ENCODE measurements at places on chromosomes 11 and 22.

DNA sequence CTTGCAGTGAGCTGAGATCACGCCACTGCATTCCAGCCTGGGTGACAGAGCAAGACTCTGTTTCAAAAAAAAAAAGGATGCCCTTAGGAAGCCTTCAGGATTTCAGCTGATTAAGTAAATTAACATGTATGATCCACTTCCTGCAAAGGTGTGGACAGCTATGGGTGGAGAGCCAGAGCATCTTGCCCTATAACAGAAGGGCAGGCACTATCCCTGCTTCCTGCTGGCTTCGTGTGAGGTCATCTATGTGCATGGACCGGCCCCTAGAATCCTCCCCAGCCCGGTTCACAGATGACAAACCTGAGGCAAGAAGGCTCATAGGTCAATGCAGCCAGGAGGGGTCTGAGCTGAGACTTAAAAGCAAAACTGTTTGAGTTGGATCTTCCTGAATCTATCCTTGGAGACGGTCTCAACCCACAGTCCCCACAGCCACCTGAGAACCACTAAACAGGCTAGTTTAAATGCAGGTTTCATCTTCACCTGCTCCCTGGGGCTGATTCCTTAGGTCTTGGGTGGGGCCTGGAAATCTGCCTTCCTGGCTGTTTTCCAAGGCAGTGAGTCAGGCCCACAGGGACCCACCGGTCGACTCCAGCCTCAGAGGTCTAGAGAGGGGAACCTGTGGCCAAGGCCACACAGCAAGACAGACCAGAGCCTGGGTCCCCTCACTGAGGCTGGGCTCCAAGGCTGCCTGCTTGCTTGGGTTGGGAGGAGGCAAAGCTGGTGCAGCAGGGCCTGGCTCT lies 55.2 kb upstream of the MPEG1 start:
- DNase-seq = no peak

DNA sequence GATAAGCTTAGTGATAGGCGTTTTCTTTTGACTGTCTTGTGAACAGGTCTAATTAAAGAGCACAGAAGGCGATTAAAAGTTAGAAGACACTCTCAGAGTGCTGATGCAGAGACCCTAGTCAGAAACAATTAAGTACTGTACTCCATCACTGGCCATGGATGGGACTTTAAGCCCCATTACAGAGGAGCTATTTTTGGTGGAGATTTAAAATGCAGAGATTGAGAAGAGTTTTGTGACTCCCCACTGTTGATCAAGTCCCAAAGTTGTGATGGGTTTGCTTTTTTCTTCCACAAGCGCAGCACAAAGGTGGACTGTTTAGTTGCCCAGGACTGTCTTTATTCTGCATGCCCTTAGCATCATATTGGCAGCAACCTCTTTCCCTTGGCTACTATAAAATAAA lies 978 bp downstream of the LUZP2 start:
- no peak for DNase-seq

- DNase-seq = no peak
Observed at GRCh38 chr11:94652735-94653284, 85.6 kb downstream of the PIWIL4 start.

DNA sequence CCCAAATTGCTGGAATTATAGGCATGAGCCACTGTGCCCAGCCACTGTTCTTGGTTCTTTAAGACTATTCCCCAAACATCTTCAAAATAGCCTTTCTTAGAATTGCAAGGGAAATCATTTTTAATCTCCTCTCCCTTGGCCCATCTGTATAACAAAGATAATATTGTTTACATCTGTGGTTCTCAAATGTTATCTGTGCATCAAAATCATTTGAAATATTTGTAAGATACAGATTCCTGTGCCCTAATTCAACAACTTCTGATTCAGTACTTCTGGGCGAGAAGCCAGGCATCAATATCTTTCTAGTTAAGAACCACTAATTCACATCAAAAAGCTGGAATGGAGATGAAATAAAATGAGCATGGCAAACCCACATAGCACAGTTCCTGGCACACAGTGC lies 83.0 kb downstream of the TMPRSS5 start:
- no peak for DNase-seq

GRCh38 chr11:115123641-115124040 lies 380.6 kb downstream of the CADM1 start:
- DNase-seq = no peak

DNA sequence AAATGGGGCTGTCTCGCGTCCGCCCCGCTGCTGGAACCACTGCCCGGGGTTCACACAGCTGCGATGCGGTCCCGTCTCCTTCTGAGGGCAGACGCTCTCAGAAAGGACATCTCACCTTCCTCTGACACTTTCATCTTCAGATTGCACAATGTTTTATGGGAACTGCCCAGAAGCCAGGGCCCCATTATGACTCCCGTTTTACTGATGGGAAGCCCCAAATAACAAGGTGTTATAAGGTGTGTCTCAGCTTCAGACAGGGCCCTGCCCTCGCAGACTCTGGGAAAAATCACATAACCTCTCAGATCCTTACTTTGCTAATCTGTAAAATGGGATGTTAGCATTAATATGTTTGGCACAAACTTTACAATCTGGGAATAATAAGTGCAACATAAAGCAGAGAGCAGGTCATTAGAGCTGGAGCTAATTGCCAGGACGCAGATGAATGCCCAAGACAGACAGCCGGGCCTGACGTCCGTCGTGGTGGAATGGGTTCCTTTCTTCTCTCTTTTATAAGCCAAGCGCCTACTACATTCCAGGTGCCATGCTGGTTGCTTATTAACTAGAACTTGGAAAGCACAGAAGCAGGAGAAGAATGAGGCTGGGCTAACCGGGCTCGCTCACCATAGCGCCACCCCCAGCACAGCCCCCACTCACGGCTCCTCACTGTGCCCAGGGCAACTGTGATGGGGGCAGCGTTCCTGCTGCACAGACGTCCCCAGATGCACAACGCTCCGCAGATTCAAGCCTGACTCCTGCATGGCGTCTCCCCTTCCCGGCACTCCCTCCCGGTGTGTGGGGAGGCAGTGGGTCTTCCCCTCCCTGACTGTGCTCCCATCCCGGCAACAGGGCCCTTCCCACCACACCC lies 43.8 kb downstream of the TRMU start:
- DNase-seq = no peak

DNA sequence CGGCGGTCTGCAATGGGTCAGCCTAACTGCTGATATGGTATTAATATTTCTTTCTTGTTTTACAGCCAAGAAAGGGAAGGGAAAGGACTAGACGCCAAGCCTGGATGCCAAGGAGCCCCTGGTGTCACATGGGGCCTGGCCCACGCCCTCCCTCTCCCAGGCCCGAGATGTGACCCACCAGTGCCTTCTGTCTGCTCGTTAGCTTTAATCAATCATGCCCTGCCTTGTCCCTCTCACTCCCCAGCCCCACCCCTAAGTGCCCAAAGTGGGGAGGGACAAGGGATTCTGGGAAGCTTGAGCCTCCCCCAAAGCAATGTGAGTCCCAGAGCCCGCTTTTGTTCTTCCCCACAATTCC lies 1.9 kb downstream of the MDK start:
- DNase-seq = no peak

DNA sequence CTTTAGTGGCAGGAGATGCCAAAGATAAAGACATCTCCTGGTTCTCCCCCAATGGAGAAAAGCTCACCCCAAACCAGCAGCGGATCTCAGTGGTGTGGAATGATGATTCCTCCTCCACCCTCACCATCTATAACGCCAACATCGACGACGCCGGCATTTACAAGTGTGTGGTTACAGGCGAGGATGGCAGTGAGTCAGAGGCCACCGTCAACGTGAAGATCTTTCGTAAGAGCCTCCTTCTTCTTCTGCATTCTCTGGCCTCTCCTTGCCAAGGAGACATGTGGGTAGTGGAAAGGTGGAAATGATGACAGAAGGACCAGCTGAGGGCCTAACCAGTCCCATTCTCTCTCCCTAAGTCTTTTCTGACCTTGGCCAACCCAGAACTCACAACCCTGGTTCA lies 110.1 kb upstream of the TTC12 start:
- no peak for DNase-seq

DNA sequence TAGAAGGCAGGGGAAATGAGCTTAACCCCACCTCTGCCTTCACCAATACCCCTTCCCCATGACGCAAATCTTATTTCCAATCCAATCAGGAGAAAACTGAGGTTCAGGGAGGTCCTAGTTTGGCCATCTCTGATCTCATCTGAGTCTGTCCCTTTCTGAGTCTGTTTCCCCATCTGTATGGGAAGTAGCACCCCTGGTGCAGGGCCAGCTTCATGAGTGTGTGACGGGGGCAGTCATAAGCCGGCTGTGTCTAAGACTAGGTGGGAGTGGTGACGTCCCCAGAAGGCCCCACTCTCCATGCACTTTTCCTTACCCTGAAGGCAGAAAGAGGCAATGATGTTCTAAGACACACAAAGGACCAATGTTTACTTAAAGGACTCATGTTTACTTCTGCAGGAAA lies 72.3 kb downstream of the MN1 start:
- no peak for DNase-seq

GRCh38 chr22:26542831-26543230 lies 30.6 kb upstream of the TFIP11 start:
- peak; percentile 4 for DNase-seq

DNA sequence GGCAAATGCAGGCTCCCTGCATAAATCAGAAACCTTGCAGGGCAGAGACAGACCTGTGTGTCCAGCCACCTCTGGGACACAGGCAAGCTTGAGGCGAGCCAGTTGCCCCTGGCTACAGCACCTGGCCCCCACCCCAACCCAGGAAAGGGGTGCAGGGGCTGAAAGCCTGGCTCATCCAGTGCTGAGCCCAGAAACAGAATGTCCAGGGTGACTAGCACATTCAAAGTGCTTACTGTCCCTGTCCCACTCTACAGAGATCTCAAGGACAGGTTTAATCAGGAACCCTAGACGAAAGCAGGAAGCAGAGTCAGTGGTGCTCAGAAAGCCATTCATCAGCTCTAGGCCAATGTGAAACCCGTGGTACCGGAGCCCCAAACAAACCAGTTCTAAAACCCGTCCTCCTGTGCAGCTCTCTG lies 31.9 kb downstream of the PLEKHA7 start:
- DNase-seq = no peak

DNA sequence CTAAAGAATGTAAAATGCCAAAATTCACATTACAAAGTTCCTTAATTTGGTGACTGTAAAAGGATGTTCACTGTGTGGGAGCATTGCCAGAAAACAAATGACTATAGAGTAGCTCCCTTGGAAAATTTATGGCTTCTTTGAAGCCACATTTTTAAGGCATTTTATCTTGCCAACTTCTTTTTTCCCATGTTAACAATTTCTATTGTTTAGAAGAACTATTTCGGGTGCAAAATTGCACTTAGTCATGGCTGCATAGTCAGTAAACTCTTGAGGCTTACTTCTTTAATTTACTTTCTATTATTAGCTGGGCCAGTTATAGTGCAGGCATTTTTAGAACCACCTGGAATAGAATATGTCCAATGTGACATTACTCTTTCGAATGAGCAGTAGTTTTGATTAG lies 515.3 kb downstream of the JRKL start:
- no peak for DNase-seq

DNA sequence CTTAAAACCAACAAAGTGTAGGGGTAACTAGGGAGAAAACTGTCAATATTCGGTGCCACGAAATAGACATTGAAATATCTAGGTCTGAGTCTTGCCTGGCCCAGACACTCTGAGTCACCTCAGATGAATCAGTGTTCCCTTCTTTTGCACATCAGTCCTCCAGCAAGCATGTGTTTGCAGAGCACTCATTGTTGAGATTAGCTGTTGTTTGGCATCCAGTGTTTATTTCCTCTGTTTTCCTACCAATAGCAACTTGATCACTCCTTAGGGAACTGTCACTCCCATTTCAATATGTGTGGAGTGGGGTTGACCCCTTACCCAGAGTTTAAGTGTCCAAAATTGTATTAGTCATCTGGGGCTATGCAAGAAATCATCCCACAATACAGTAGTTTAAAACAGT lies 4.7 kb upstream of the ASCC2 start:
- no peak for DNase-seq

GRCh38 chr22:37775785-37776638 lies 31.7 kb upstream of the GCAT start:
- DNase-seq = no peak

DNA sequence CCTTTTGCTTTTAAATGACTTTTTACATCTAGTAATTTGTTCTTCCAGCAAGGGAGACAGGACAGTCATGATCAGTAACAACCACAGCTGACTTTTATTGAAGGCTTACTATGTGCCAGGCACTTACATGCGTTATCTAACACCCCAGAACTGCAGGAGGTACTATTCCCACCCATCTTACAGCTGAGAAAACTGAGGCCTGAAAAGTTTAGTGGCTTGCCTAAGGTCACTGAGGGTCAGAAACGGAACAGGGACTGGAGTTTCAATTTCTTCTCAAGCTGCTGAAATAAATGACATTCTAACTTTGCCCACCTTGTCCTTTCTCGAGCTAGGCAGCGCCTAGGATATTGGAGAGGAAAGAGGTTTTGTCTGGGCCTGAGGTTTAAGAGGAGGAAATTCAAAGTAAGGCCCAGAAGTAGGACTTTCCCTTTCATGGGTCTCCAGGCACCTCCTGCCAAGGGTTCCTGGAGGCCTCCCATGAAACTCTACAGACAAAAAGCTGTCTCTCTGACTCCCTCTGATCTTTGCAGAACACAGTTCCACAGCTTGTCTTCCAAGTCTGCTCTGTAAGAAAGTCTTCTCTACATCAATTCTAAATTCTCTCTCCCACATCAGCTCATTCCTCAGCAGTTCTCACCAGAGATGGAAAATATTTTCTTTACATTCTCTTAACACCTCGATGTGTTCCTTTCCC lies 102.2 kb downstream of the NAT10 start:
- DNase-seq = no peak

GRCh38 chr11:70324376-70325115 lies 54.1 kb downstream of the PPFIA1 start:
- DNase-seq = no peak

- DNase-seq = no peak
Observed at GRCh38 chr22:35379146-35379993, 1.5 kb upstream of the HMOX1 start.

DNA sequence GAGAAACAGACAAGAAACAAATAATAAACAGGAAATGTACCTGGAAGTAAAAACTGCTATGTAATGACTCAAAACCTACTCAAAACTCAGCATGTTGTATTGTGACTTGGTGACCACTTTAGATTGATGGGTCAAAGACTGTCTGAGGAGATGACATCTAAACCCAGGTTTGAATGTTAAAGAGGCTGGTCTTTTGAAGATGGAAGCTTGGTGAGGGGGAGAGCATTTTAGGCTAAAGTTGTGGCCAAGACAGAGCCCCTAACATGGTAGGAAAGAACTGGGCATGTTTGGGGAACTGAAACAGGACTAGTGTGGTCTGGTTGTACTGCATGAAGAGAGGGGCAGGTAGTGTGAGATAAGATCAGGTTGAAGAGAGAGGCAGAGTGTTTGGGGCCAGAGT lies 85.3 kb upstream of the MYO18B start:
- no peak for DNase-seq

DNA sequence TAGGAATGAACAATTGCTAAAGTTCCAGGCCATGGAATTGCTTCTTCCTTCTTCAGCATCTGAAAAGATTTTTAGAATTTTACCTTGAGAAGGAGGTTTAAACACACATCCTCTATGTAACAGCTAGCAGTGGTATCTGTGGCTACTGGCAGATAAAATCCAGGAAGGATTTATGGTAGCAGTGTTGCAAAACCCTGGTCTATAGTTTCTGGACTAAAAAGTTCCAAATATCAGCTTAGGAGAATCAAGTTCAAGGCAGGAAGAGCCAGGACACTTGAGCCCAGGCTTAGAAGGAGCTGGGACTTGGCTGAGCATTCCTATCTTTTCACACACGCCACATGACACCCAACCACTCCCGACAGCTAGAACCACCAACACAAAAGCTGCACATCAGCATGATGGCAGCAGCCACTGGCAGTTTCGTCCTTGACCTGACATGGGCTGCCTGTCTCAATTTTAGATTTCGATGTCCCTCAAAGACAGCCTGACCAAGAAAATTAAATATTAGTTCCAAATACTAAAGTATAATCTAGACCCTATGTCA lies 14.1 kb downstream of the LARGE2 start:
- DNase-seq = no peak

All from CD4-positive, alpha-beta T cell treated with Interleukin-15 for 4 hours (primary cell).